Esophagus muscularis mucosa (tissue), 4 donors: ENCODE measurements at places on chromosomes 1 and 21.

DNA sequence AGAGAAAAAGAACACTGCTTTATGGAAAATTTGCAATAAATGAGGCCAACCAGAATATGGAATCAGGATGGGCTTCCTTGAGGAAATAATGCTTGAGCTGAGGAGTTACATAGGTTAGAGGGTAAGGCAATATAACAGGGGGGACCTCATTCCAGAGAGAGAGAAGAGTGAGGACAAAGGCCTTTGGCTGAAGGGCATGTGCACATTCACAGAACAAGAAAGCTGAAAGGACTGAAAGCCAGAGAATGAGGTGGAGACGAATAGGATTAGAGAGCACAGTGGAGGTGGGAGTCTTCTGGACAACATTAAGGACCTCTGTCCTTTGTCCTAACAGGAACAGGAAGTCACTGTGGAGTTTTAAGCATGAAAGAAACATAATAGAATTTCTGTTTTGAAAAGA is 60.7 kb upstream of the MROH9 start:
- H3K27me3 ChIP-seq = no peaks in the 10 kb centered on the region
- no peak overlapping the region for H3K4me3 ChIP-seq

DNA sequence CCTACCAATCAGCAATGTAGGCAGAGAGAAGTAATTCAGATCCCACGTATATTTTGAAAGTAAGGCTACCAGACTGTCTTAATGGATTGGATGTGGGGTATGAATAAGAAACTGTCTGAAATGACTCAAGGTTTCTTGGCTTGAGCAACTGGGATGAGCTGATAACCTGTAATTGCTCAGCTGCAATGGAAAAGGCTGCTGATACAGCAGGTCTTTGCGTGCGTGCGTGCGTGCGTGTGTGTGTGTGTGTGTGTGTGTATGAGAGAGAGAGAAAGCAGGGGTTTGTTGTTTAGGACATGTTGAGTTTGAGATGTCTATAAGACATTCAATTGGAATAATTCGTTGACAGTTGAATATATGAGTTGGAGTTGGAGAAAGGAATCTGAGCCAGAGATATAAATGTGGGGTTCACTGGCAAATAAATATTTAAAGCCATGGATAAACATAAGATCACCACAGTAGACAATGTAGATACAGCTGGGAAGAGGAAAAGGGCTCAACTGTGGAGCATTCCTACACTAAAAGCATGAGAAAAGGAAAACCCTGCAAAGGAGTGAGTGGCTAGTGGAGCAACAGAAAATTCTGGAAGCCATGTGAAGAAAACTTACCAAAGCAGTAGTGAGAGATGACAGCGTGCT is 72.9 kb downstream of the UCHL5 start:
- peaks cover 14% of the 10 kb centered on the region for H3K36me3 ChIP-seq
- H3K4me3 ChIP-seq = no peak overlapping the region
- H3K27ac ChIP-seq = no peak overlapping the region
- no peak for DNase-seq

DNA sequence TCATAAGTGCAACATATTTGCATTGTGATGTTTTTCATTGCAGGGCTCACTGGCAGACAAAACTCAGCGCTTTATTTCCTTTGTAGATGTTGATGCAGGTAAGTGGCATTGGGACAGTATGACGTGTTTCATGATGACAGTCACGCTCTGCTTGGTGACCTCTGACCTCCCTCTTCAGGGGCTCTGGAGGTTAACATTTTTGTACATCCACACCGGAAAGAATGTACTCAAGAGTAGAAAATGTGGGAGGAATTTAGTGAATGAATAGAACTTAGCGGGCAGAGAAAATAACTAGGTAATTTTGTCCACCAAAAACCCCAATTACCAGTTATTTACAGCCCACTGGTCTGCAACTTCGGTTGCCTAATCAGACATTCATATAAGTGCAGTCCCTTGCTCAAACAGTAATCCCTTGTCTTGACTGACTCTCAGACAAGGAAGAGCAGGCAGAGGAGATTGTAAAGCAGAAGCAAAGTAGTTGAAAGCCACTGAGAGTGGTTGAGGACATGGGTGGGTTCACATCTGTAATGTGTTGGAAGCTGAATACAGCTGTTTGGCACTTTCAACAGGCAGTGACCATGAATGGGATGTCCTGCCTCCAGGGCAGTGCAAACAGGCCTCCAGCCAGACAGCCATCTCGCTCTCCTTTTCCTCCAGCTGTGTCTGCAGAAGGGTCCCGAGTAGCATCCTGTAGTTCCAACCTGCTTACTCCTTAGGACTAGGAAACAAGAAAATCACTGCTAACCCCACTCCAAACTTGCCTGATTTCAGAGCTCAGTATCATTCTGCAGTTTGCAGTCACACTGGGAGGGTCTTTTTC is 188.9 kb downstream of the NRIP1 start:
- H3K27ac ChIP-seq = no peak overlapping the region
- no peaks in the 10 kb centered on the region for H3K36me3 ChIP-seq
- no peak overlapping the region for H3K4me3 ChIP-seq
- H3K27me3 ChIP-seq = no peaks in the 10 kb centered on the region

GRCh38 chr1:240612811-240613210 is 856 bp upstream of the GREM2 start:
- peaks cover 15% of the 10 kb centered on the region for H3K4me1 ChIP-seq
- H3K4me3 ChIP-seq = no peak overlapping the region
- DNase-seq = no peak
- no peak overlapping the region for H3K27ac ChIP-seq

GRCh38 chr1:14511166-14511680 is 87.3 kb upstream of the KAZN start:
- no peaks in the 10 kb centered on the region for H3K27me3 ChIP-seq
- no peak overlapping the region for H3K27ac ChIP-seq
- no peak for DNase-seq
- no peak overlapping the region for H3K4me3 ChIP-seq
- H3K4me1 ChIP-seq = no peaks in the 10 kb centered on the region
- no peaks in the 10 kb centered on the region for H3K36me3 ChIP-seq

- DNase-seq = no peak
- H3K36me3 ChIP-seq = no peaks in the 10 kb centered on the region
- no peaks in the 10 kb centered on the region for H3K4me1 ChIP-seq
- no peaks in the 10 kb centered on the region for H3K27me3 ChIP-seq
- no peak overlapping the region for H3K27ac ChIP-seq
- H3K4me3 ChIP-seq = no peak overlapping the region
These were observed 819.3 kb downstream of the PLA2G4A start for GRCh38 chr1:187648091-187648490.

DNA sequence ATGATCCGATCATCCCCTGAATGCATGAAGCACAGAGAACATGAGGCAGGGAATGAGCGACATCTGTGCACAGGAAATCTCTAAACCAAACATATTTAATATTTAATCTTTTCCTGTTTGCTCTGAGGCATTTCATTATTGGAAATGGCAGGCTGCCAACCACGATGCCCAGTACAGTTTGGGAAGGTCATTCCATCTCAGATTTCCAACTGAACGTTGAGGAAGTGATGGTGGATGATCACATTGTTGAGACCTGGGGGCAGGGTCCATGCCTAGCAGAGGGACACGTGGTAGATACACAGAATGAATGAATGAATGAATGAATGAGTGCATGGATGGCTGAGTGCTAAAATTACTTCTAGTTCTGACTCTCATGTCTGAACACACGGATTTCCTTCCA is 15.9 kb upstream of the FASLG start:
- H3K36me3 ChIP-seq = no peaks in the 10 kb centered on the region
- no peaks in the 10 kb centered on the region for H3K4me1 ChIP-seq
- H3K4me3 ChIP-seq = no peak overlapping the region
- DNase-seq = no peak

- H3K27ac ChIP-seq = no peak overlapping the region
- H3K4me3 ChIP-seq = no peak overlapping the region
- H3K4me1 ChIP-seq = peaks cover 23% of the 10 kb centered on the region
- DNase-seq = no peak
- no peaks in the 10 kb centered on the region for H3K36me3 ChIP-seq
These were observed 658.5 kb upstream of the ADGRL2 start for GRCh38 chr1:81142099-81142826.
